ENCODE measurements at places on chromosomes 13 and 19.

DNA sequence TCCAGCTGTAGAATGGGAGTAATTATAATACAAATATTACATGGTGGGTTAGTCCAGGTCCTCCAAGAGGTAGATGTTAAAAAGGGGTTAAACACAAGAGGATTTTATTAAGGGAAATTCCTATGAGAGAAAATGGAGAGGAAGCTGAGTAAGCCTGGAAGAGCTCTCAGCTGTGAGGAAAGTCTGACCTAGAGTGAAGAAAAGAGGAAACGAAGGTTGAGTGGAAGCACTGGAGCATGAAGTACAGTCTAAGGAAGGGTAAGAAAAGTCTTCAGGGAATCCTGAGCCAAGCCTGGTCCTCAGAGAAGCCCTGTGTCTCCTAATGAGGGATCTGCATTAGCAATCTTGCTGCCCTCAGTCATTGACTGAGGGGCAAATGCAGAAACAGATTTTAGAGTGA is 506.2 kb downstream of the GPC5 start:
- DNase-seq: no peak

- no peak for DNase-seq
Observed at GRCh38 chr19:42467183-42467760, 24.5 kb upstream of the CXCL17 start.

DNA sequence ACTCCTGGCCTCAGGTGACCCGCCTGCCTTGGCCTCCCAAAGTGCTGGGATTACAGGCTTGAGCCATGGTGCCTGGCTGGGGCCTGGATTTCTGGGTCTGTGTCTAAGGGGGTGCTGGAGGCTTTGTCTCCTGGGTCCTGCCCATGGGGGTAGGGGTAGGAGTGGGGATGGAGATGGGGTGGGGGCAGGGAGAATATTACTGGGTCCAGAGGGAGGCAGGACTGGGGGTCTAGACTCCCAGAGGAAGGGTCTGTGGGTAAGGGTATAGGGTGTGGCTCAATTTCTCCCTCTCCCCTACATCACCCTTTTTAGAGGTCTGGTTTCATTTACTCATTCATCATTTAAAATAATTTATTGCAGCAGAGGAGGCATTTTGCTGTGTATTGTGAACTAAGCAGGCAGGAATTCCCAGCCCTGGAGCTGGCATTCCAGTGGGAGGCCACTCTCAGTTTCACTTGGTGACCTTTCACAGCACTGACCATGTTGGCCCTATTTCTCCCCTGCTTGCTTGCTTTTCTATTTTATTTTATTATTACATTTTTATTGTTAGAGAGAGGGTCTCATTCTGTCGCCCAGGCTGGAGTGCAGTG is 810 bp upstream of the NFKBID start:
- DNase-seq: no peak

DNA sequence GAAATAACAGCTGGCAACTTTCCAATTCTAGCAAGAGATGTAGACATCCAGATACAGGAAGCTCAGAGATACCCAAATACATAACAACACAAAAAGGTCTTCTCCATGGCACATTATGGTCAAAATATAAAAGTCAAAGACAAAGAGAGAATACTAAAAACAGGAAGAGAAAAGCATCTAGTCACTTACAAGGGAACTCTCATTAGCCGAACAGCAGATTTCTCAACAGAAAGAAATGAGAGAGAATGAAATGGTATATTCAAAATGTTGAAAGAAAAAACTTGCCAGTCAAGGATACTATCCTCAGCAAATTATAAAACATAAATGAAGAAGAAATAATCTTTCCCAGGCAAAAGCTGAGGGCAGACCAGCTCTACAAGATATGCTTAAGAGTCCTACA is 12.4 kb downstream of the ZNF780A start:
- DNase-seq: no peak

DNA sequence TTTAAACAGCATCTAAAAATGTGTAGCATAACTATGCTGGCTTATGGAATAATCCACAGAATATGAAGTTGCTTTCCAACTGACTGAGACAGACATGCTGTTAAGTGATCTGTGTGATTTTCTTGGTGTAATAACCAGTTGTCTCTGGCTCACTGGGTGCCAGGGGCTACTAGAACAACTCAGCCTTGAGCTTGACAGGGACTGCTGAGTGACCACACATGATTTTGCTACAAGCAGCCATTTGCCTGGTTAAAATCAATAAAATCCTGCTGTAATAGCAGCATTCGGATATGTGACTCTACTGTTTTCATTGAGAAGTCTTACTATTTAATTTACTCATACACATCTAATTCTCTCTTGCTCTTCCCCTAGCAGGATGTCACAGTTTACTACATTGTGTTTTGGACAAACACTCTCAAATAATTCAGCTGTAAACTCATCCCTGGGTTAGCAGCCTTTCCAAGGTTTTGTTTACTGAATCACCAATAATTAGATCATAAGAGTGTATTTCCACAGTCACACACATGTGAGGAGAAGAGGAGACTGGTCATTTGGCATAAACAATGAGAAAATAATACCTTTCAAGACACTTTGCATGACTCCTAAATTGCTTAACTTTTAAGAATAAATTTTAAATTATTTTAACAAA is 426.2 kb downstream of the PCDH9 start:
- DNase-seq: peak; percentile 68

DNA sequence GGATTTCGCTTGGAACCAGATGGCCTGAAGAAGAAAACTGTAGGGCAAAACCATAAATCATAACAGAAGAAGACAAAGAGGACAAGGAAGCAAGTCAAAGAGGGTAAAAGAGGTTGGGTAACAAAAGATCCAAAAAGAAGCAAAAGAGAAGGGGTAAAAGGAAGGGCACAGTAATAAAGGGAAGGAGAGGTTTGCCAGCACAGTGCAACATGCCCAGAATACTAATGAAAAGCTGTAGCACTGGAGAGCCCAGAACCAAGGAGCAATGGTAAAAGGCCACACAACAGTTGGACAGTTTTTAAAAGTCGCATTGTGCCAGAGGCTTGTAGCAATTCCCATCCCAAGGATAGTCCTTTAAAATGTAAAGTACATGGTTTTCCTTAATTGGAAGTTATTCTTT is 506.6 kb downstream of the PCDH9 start:
- no peak for DNase-seq

GRCh38 chr13:100347968-100348367 is 240.6 kb downstream of the GGACT start:
- DNase-seq: no peak
